ENCODE measurements at places on chromosomes 1 and 21. TPM values are rescaled to one million over a fixed set of nuclear protein-coding genes. Genes with fewer than 3 reads are reported as not detected.

The HSD3B1 gene
- not detected for total RNA-seq

The EXTL1 gene
- total RNA-seq: not detected

The CCNL2 gene
- 46.7 TPM for total RNA-seq

The PLPPR5 gene
- total RNA-seq: not detected

The WNT3A gene
- 0.05 TPM for total RNA-seq

The IL24 gene
- total RNA-seq: 0.39 TPM

The MYCL gene
- total RNA-seq: 1.3 TPM

The OR14I1 gene
- not detected for total RNA-seq

The DDX20 gene
- total RNA-seq: 8.9 TPM

The FCRLB gene
- 1.5 TPM for total RNA-seq

The FCGR1A gene
- total RNA-seq: not detected

The S100A3 gene
- total RNA-seq: 119 TPM

Data from A549 treated with AZD2906 at 1 μM for 4 hours (cell line).